Aorta (tissue), 5 donors: ENCODE measurements at places on chromosomes 1 and 21.
A peak's percentile ranks its signal among the peaks of the same experiment; 100 is the strongest.

GRCh38 chr21:41510500-41510899 lies 2.5 kb upstream of the TMPRSS2 start:
- DNase-seq: no peak

DNA sequence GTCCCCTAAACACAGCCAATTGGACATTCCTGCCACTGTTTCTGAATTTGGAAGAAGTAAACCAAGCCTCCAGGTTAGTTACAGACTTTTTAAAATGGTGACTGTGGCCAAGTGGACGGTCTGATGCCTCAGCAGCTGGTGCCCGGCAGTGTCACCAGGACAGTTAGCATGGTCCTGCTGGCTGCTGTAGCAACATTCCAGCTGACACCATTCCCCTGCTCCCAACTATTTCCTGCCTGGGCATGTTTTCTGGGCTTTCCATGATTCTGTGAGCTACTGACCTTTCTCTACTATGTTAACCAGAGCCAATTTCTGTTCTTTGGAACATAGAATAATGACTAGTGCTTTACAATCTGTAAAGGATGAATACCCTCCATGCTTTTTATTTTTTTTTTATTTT lies 95.0 kb downstream of the TLR5 start:
- DNase-seq: no peak

GRCh38 chr1:150162862-150163706 lies 13.4 kb downstream of the PLEKHO1 start:
- DNase-seq: peak; percentile 96

- DNase-seq: no peak
These were observed 51.0 kb downstream of the RPL5 start for GRCh38 chr1:92882819-92883218.

DNA sequence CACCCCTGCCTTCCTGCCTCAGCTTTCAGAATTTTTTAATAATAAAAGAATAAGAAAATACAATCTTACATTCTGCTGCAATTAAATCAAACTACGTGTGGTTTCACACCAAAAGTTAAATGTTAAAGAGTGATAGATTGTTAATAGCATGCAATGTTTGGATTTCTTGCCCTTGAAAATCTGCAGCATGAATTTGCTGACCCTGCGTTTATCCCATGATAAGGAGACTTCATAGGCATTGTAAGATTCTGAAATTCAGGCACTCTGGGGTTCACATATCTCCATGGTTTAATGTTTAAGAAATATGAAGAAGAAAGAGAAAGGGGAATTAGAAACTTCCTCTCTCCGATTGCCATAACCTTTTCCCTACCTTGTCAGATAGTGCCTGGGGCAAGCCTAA lies 1616.2 kb upstream of the B3GALT2 start:
- no peak for DNase-seq

GRCh38 chr1:106798991-106799390 lies 257.5 kb upstream of the PRMT6 start:
- no peak for DNase-seq

- no peak for DNase-seq
These were observed 26.3 kb upstream of the TSPAN2 start for GRCh38 chr1:115115521-115116161.

- no peak for DNase-seq
These were observed 311 bp downstream of the SPEN start for GRCh38 chr1:15847893-15848142.

DNA sequence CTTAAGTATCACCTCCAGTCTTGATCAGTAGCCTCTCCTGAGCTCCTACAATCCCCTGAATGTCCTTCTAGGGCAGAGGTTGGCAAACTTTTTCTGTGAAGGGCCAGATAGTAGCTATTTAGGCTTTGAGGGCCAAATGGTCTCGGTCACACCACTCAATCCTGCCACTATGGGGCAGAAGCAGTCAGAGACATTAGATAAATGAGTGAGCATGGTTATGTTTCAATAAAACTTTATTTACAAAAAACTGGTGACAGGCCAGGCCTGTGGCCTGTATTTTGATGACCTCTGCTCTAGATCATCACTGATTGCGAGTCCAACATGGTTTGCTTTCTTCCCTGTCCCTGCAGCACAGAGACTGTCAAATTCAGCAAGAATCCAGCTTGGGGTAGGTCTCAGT lies 36.3 kb downstream of the LRP8 start:
- no peak for DNase-seq

DNA sequence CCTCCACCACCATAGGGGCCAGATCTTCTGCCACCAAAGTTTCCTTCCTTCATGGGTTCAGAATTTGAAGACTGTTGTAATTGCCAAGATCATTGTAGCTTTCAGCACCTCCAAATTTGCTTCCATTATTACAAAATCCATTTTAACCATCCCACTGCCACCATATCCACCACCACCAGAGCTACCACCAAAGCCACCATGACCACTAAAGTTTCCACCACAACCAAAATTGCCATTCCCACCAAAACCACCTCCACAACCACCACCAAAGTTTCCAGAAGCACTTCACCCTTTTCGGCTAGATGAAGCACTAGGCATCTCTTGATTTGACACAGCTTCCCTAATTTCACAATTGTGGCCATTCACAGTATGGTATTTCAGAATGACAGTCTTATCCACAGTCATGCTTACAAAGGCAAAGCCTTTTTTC lies 45.2 kb downstream of the SLC30A7 start:
- no peak for DNase-seq

DNA sequence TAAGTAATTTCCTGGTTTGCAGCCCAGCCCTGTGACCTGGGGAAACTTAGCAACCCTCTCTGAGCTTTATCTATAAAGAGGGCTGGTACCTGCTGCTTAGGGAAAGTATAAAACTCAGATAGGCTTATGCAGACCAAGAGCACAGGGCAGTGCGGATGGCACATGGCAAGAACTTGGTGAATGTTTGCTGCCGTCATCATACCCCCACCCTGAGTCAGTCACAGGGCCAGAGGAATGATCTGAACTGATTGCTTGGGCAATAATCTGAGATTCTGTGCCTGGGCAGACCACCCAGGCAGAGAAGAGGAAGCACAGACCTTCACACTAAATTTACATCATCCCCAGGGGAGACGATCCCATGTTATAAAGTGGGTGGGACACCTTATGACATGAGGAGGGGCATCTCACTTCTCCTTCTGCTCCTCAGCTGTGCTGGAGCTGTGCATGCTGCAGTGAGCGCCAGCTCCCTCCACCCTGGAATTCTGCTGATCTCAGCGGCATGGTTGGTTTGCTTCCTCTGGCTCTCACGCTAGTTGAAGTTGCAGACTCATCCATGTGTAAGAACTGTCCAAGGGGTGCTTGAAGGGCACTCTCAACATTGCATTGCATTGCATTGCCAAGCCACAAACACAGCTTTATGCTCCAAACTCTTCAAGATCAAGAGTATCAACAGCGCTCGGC lies 197.1 kb downstream of the AJAP1 start:
- peak; percentile 67 for DNase-seq

- DNase-seq: no peak
These were observed 65.0 kb downstream of the TOR3A start for GRCh38 chr1:179146911-179147310.

DNA sequence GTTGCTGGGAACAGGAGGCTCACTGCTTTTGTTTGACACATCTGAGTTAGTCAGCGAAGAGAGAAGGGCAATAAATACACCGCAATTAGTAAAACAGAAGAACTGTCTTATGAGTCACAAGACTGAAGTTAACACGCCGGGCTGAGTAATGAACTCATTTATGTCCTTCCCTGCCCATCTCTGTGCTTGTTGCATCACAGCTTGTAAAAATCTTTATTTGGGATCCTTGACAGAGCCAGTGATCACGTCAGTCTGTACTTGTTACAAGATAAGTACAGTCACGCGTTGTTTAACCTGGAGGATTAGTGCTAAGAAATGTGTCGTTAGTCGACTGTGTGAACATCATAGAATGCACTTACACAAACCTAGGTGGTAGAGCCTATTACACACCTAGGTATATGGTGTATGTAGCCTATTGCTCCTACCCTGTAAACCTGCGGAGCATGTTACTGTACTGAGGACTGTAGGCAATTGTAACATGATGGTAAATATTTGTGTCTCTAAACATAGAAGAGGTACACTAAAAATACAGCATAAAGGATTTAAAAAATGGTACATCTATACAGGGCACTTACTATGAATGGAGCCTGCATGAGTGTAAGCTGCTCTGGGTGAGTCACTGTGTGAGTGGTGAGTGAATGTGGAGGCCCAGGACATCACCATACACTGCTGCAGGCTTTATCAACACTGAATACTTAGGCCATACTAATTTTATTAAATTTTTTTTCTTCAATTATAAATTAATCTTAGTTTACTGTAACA lies 272.2 kb downstream of the TNR start:
- no peak for DNase-seq

- DNase-seq: no peak
These were observed 34.8 kb downstream of the ANKRD13C start for GRCh38 chr1:70319750-70320149.

DNA sequence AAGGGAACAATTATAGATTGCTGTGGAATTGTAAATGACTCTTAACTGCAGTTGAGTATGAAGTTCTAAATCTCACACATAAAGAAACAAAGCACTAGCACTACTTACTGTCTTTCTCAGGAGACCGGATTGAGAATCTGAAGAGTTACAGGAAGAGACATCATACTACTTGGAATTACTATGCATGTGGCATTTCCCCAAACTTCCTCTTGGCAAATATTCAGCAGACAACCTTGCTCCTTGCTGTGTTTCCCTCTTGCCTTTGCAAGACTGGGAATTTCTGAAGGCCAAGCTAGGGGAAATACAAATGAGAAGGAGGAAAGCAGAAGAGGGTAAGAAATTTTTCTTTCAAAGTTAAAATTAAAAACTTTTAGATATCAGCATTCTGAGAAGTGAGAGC lies 173.6 kb upstream of the KCTD3 start:
- DNase-seq: no peak

DNA sequence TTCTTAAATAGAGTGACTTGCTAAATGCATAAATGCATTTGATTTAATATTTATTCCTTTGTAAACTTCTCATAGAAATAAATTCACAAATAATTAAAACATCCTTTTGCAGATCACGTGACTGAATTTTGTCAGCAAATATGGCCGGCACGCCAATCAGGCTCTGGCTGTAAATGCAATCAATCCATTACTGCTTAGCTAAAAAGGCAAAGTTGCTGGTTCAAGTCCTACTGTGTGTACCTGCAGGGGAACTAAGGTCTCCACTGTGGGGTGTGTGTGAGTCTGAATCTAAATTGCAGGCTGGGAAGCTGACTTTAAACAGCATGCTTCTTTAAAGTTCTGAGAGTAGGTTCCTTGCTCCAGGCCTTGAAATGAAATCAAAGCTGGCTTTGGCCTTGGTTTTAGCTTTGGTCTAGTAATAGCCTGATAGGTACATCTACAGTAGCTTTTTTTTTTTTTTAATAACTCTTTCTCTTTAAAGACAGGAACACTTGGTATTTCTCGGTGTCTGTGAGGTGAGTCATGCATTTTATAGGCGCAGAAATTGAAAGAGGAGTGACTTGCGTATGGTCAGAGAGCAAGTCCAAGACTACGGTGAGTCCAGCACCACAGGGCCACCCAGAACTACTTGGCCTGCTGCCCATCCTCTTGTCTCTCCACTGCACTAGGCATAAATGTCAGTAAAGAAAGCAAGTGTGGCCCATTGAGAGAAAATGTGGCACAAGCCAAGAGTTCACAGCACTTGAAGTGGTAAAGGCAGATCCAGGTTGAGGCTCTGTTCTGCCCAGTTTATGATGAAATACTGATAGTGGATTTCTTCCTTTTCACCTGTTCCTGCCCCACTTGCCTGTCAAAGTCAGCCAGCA lies 36.2 kb upstream of the LYST start:
- DNase-seq: no peak

DNA sequence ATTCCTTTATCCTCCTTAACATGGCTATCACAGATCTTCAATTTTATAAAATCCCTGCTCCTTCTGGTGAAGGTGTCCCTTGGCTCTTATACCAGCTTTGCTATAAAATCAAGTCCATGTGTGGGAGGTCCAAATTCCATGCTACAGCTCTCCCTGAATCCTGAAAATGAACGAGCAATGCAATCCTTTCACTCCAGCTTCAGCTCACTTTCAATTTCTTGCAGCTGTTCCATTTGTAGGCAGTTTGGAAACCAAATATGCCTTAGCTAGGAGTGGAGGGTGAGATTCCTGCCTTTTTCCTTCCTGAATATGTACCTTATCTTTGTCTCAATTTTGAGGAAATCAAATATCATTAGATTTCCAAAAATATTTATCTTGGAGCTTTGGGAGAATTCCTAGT lies 402.6 kb downstream of the TTLL7 start:
- DNase-seq: no peak

DNA sequence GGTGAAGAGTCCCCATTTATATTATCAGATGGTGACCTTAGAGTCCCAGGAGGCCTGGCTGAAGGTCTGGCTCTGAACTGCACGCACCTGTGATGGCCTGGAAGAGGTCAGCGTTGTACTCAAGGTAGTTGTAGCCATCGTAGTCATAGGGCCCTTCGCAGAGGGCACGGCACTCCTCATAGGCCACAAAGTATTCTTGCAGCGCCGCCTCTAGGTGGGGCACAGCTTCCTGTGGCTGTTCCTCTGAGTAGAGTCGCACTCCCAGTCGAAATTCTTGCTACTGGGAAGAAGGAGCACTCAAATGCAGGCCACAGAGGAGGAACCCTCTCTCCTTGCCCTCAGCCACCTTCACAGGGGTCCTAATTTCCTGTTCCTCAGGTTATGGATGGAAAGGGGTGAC lies 7.7 kb downstream of the P3H1 start:
- no peak for DNase-seq

- no peak for DNase-seq
These were observed 37.3 kb upstream of the KAZN start for GRCh38 chr1:14561014-14561693.

DNA sequence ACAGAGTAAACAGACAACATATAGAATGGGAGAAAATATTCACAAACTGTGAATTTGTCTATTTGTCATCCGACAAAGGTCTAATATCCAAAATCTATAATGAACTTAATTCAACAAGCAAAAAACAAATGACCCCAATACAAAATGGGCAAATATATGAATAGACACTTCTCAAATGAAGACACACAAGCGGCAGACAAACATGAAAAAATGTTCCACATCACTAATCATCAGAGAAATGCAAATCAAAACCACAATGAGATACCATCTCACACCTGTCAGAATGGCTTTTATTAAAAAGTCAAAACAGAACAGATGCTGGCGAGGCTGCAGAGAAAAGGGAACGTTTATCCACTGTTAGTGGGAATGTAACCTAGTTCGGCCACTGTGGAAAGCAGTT lies 72.7 kb downstream of the SMYD3 start:
- DNase-seq: no peak

DNA sequence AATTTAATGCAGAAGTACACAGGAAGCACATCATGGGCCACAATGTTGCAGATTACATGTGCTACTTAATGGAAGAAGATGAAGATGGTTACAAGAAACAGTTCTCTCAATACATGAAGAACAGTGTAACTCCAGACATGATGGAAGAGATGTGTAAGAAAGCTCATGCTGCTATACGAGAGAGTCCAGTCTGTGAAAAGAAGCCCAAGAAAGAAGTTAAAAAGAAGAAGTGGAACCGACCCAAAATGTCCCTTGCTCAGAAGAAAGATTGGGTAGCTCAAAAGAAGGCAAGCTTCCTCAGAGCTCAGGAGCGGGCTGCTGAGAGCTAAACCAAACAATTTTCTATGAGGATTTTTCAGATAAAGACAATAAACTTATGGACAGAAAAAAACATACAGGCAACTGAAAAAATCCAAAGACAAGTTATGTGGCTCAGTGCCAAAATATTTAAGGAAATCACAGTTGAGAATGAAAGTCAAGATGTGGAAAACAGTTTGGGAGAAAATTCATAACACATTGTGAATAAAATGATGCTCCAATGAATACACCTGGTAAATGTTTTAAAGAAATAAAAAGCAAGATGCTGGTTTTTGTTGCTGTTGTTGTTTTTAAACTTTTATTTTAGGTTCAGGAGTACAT lies 2.8 kb upstream of the ZNF644 start:
- DNase-seq: no peak
